ENCODE measurements at places on chromosomes 6 and 20.

DNA sequence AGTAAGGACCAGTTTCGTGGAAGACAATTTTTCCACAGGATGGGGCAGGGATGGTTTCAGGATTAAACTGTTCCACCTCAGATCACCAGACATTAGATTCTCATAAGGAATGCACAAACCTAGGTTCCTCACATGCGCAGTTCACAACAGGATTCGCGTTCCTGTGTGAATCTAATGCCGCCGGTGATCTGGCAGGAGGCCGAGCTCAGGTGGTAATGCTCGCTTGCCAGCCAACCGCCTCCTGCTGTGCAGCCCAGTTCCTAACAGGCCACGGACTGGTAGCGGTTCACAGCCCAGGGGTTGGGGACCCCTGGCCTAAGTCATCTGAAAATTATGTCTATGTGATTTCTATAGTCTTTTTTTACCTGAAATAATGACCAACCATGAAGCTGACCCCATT is 217.5 kb downstream of the TMEM200A start:
- DNase-seq: no peak

DNA sequence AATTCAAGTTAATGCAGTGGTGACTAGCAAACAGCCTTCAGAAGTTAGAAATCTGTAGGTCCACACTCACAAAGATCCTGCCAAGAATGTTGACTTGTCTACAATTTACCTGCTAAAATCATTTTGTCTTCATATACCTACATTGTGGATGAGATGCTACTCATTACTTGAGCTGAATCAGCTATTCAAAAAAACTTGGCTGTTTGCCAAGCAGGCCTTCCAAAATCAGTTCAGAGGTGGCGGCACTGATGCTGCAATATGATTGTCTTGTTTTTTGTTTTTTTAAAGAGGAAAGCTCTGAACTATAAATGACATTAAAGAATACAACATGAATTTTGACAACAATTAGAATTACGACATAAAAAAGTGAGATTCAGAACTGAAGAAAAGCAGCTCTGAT is 354.7 kb upstream of the KHDRBS2 start:
- DNase-seq: peak; percentile 53

DNA sequence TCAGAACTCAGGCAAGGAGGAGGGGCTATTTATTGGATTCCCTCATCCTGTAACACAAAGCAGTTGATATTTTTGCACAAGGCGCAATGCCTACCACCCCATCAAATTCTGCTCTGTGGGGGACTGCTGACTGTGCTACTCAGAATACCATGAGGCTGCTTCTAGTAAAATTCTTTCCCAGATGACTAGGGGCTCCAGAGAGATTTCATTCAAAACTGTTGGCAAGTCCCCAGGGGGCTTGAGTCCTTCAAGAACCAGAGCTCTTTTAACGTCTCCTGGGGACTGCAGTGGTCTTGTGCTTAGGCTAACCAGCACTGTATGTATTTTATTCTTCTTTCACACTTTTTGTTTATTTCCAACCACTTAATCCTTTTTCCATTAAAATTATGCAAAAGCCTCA is 365.9 kb upstream of the AGPAT4 start:
- DNase-seq: no peak

- no peak for DNase-seq
These were observed 579.0 kb upstream of the BTBD3 start for GRCh38 chr20:11338496-11339306.

DNA sequence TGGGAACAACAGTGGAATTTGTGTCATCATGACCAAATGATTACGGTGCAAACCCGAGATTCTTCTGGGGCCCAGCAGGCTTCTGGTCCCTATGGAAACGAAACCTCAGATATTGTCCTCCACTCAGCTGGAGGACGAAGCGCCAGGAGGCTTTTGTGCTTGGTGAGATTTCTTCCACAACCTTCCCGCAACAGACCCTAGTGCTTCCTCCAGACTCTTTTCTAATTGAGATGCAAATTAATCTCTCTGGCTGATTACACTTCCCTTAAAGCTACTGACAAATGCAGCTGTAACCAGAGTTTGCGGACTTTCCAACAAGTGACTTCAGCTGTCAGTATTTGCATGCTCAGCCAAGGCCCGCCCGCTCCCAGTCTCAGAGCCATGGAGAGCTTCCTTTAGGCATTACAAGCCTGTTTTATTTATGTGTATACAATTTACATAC is 96.0 kb downstream of the INSM1 start:
- DNase-seq: peak; percentile 77

- no peak for DNase-seq
These were observed 101.0 kb upstream of the DTNBP1 start for GRCh38 chr6:15763837-15764236.

- DNase-seq: peak; percentile 8
These were observed 243.3 kb upstream of the GRIK2 start for GRCh38 chr6:101150226-101150625.

- DNase-seq: no peak
These were observed 1.4 kb downstream of the RAET1E start for GRCh38 chr6:149896491-149896890.

- no peak for DNase-seq
These were observed 452.8 kb upstream of the FLRT3 start for GRCh38 chr20:14790190-14790589.

GRCh38 chr6:35146453-35146852 is 5.3 kb upstream of the TCP11 start:
- DNase-seq: peak; percentile 38

DNA sequence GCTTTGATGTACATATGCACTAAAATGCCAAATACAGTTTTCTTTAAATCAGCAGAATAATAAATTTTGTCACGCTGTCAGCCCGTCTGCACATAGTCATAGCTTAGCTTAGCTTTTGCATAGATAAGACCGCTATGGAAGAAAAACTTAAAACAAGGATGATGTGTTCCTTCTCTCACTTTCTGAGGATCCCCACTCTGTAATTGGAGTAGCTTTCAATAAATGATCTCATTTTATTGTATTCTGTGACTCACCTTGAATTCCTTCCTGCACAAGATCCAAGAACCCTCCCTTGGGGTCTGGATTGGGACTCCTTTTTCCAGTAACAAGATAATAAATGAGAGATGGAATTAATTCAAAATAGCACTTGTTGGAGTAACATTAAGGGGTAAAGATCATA is 186.2 kb downstream of the CDH26 start:
- no peak for DNase-seq

- no peak for DNase-seq
These were observed 14.5 kb downstream of the TAF4 start for GRCh38 chr20:62051144-62051543.

- DNase-seq: no peak
These were observed 201.6 kb upstream of the SGK1 start for GRCh38 chr6:134519465-134519864.

- no peak for DNase-seq
These were observed 143.4 kb upstream of the HMGN3 start for GRCh38 chr6:79377888-79378348.

- no peak for DNase-seq
These were observed 30.2 kb downstream of the CSNK2A1 start for GRCh38 chr20:513429-513828.

DNA sequence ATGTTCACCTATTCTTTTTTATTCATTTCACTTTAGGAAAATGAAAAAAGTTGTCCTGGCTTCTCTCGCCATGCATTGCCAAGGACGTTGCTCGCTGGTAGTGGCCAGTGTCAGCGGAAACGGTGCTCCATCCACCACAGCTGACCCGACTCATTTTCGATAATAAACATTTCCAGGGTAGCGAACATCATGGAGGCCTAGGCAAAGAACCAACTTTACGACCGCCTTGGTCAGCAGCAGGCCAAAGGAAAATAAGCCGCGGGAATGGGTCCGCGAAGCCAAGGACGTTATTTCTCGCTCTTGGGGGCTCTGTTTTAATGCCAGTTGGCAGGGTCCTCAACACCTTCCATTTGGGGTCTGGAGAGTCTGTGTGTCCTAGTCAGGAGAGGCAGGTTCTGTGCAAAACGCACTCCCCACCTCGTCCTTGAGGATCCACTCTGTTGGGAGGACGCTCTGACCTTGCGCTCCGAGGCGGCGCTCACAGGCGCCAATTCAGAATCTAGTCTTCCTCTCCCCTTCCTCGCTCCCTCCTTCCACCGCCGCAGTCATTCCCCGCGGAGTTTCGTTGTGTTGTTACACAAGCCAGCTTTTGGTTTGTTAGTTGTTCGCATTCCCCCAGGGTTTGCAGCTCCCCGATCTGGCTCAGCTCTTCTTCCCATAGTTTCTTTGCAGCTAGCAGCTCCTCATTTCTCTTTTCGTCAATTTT is 4.1 kb upstream of the PAX1 start:
- DNase-seq: no peak

DNA sequence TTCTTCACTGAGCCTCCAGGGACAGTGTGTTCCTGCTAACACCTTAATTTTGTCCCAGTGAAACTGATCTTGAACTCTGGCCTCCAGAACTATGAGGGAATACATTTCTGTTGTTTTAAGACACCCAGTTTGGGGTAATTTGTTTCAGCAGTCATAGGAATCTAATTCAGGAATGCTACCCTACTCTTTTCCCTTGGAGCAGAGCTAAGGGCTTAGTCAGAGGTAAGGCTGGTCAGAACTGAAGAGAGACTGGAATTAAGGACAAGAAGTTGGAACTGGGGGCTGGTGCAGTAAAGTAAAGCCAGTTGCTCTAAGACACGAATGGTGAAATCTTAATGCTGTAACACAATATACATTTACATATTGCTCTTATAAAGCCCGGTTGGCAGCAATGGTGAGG is 809.7 kb downstream of the MAFB start:
- DNase-seq: no peak

GRCh38 chr6:130163266-130163665 is 59.5 kb downstream of the SAMD3 start:
- no peak for DNase-seq

GRCh38 chr6:33278392-33278741 is 1.4 kb downstream of the B3GALT4 start:
- DNase-seq: no peak

- DNase-seq: no peak
These were observed 881 bp upstream of the AIG1 start for GRCh38 chr6:143059663-143060353.

GRCh38 chr20:63342561-63343459 is 18.3 kb downstream of the CHRNA4 start:
- DNase-seq: peak; percentile 52

DNA sequence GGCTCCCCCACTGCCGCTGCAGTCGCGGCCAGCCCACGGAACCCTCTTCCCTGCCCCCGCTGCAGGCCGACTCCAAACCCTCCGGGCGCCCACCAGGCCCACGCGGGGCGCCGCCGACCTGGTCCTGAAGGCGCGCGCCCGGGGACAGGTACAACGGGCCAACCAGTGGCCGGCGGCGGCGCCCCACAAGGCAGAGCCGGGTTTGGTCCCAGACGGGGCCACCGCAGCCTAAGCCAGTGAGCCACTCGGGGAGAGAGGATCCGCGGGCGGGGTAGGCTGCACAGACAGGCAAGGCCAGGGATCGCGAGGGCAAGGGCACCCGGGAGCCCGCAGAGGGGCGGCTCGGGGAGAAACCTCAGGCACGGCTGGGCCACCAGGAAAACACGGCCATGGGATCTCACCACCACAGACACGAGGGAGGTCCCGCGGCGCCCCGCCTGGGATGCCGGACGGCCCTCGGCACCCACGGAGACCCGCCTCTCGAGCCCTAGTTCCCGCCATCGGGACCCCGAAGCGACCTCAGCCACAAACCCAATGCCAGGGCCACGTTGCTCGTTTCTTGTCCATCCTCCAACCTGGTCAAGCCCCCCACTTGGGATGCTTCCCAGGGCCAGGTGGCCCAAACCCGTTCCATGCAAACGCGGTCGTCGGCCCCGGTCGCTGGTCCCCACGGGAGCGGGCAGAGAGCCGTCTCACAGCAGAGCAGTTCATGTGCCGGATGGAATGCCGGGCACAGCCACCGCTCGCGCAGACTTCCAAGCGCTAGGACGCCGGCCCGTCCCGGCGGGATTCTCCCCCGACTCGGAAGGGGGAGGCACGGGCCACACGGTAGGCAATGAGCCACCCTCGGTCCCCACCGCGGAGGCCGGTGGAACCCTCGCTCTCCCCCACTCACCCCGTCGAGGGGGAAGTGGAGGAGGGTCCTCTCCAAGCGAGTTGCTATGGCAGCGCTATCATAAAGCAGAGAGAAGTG is 1956.6 kb upstream of the DEFB115 start:
- DNase-seq: no peak

DNA sequence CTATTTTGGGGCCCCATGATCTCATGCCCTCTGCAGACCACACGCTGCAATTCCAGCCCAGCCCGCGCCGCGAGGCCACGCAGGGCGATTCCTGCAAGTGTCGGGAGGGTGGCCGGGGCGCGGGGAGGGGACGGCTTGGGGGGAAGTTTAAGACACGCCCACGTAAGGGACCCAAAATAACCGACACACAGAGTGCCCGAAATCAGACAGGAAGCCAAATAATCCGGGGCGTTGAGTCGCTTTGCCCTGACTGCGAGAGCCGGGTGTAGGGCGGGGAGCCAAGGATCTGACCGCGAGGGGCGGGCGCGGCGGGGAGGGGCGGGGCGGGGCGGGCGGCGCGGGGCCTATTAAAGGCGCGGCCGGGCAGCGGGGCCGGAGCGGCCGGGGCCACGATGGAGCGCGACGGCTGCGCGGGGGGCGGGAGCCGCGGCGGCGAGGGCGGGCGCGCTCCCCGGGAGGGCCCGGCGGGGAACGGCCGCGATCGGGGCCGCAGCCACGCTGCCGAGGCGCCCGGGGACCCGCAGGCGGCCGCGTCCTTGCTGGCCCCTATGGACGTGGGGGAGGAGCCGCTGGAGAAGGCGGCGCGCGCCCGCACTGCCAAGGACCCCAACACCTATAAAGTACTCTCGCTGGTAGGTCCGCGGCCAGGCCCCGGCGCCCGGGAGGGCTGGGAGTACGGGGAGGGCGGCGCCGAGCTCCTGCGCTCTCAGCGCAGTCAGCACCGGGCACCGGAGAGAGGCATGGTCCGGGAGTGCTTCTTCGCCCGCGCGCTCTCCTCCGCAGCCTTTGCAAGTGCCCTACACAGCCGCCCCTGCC is at the start of gene ENPP1:
Gene ENPP1, plus strand, starts transcription at position 377 of the 816 bp plus-strand sequence. Its CDS starts 16 bp downstream, at position 393.
- peak; percentile 32 for DNase-seq

GRCh38 chr6:15247500-15248450 is 1.9 kb downstream of the JARID2 start:
- DNase-seq: peak; percentile 20

DNA sequence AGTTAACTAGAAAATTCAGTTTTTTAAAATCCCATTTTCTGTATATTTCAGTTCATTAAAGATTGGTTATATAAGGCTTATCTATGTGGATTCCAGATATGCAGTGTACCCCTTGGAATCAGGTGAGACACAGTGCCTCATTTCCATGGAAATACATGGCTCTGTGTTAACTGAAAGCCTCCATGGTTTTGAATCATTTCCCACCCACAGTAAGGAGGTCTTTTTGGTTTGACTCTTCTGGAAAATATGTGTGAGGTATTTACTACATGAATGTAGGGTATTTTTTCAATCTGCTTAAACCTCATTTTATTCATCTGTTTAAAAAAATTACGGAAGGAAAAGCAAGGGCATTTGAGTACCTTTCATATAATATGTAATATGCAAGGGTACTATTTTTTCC is 25.5 kb downstream of the RNF144B start:
- DNase-seq: no peak

DNA sequence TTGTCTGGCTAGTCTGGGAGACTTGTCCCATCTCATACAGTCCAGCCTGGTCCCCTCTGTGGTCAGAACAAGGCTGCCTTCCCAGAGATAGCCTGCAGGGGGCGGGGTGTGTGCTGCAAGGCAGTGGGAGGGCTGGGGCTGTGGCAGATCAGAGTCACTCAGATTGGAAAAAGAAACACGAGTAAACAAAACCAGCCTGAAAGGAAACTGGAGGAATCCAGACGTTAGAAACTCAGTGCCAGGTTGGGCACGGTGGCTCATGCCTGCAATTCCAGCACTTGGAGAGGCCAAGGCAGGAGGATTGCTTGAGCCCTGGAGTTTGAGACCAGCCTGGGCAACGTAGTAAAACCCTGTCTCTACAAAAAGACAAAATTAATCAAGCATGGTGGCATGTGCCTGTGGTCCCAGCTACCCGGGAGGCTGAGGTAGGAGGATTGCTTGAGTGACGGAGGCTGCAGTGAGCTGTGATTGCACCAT is 20.2 kb downstream of the LEMD2 start:
- DNase-seq: peak; percentile 65
